ENCODE measurements at places on chromosomes 6 and 20.

- DNase-seq, result no peak
These were observed 639.2 kb downstream of the MAFB start for GRCh38 chr20:40049854-40050253.

- DNase-seq, result no peak
These were observed 1086.2 kb downstream of the KIF16B start for GRCh38 chr20:15487030-15487429.

DNA sequence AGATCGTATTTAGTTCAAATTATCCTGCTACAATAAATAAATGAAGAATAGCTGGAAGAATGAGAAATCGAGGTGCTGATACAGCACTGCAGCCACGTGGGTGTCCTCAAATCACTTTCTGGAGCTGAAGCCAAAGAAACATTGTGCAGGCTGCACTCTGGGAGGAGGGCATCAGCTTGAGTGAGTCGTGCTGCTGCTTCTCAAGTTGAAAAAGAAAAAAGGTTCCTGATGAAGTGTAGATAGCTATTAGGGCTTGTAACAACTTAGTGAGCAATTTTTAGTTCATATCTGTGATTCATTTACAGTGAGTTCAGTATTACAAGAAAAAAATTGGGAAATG lies 40.5 kb downstream of the DSE start:
- no peak for DNase-seq

GRCh38 chr6:111681860-111682259 lies 76.2 kb upstream of the TRAF3IP2 start:
- DNase-seq, result no peak

GRCh38 chr6:136643850-136644596 lies 93.8 kb upstream of the MAP7 start:
- peak; percentile 91 for DNase-seq

GRCh38 chr6:10451394-10451793 lies 36.5 kb upstream of the TFAP2A start:
- DNase-seq, result no peak

DNA sequence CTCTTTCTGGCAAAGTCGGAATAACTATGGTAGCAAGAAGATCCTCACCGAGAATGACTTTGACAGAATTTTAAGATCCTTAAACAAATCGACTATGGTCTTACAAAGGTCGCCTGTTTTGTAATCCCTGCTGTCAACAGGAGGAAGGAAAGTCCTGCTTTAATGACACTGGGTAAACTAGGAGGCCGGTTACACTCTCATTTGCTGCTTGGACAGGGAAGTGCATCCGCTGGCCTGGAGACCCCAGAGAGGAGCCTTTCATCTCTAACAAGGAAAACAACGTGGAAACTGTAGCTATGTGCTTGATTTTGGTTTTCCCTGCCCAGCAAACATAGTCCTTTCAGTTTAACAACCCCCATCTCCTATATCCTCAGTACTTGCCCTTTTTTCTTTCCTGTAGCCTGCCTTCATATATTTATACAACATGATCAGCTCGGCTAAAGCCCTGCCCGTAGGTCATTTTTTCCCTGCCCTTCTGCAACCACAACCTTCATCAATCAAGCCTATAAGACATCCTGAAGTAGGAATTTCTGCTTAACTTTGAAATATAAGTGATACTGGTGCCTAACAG lies 97.2 kb upstream of the RIN2 start:
- DNase-seq, result no peak

DNA sequence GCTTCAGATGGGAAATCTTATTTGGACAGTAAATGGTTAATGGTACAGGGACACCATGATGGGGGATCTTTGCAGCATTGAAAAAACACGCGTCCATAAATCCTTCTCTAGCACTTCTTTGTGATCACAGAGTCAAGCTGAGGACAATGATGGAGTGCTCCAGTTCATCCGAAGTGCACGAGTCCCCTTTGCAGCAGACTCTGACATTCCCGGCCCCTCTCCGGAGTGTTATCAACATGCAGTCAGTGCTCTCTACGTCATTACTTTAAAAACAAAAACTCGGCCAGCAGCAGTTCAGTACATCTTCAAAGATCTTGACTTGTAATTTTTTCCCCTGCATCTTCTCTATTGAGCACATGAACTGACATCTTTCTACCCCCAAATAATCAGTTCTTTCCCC lies 185.5 kb upstream of the AKAP12 start:
- DNase-seq, result no peak

GRCh38 chr6:165052561-165053480 lies 256.6 kb downstream of the C6orf118 start:
- no peak for DNase-seq

GRCh38 chr6:73388800-73389512 lies 5.7 kb upstream of the DDX43 start:
- peak; percentile 87 for DNase-seq

GRCh38 chr20:61042506-61043385 lies 209.3 kb upstream of the CDH4 start:
- no peak for DNase-seq

GRCh38 chr20:59835448-59836395 lies 97.7 kb downstream of the SYCP2 start:
- no peak for DNase-seq

DNA sequence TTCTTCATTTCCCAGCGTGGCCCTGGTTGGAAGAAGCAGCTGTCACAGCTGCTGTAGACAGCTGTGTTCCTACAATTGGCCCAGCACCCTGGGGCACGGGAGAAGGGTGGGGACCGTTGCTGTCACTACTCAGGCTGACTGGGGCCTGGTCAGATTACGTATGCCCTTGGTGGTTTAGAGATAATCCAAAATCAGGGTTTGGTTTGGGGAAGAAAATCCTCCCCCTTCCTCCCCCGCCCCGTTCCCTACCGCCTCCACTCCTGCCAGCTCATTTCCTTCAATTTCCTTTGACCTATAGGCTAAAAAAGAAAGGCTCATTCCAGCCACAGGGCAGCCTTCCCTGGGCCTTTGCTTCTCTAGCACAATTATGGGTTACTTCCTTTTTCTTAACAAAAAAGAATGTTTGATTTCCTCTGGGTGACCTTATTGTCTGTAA lies 292.7 kb downstream of the ESR1 start:
- DNase-seq, result no peak

DNA sequence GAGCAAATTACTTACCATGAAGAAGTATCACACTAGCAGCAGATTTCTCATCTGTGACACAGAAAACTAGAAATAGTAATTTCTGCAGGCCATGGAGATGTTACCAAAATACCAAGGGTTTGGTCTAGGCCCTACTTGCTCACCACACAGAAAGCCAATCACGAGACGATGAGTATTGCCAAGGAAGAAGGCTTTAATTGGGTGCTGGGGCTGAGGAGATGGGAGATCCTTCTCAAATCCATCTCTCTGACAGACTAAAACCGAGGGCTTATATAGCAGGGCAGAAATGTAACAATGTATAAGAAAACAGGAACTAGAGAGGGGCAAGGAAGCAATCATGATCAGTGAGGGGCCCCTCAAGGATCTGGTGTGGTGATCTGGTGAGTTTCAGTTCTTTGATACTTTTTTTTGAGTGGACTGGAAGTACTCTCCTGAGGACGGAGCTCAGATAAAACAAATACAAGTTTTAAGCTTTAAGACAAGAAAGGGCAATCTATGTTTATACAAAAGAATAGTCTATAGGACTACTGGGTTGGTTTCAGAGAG lies 40.9 kb downstream of the RNF182 start:
- DNase-seq, result no peak

DNA sequence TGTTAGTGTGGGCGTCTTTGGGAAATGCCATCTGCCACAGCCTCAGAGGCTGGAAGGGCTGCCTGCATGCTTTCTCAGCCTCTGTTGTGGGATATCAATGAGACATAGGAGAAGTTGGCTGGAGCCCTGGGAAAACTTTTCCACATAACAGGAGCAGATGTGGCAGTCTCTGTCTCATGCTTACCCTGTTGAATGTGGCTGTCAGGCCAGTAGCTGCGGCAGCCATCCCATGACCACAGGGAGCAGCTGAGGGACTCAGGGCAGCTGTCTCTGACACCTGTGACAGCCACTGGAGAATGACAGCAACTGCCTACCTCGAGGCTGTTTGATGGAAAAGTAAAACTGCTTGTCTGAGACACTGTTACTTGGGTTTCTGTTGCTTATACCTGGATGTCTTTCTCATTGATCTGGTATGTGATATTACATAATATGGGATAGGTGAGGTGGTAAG lies 64.4 kb downstream of the TULP4 start:
- no peak for DNase-seq
